ENCODE measurements at places on chromosomes 2 and 18. TPM values are rescaled to one million over a fixed set of nuclear protein-coding genes. Genes with fewer than 3 reads are reported as not detected.

- H3K27me3 ChIP-seq: no peaks in the 10 kb centered on the region
- H3K36me3 ChIP-seq: no peaks in the 10 kb centered on the region
- H3K4me3 ChIP-seq: no peak overlapping the region
- DNase-seq: no peak
- H3K4me1 ChIP-seq: peaks cover 78% of the 10 kb centered on the region
Observed at GRCh38 chr2:227507963-227508362, 36.0 kb downstream of the AGFG1 start.

GRCh38 chr2:189654641-189655040, 6.6 kb upstream of the ASNSD1 start:
- no peak overlapping the region for H3K4me3 ChIP-seq
- H3K4me1 ChIP-seq: peaks cover 5% of the 10 kb centered on the region
- H3K36me3 ChIP-seq: peaks cover 28% of the 10 kb centered on the region
- DNase-seq: no peak
- peaks cover 3% of the 10 kb centered on the region for H3K27me3 ChIP-seq
- no peak overlapping the region for H3K27ac ChIP-seq

DNA sequence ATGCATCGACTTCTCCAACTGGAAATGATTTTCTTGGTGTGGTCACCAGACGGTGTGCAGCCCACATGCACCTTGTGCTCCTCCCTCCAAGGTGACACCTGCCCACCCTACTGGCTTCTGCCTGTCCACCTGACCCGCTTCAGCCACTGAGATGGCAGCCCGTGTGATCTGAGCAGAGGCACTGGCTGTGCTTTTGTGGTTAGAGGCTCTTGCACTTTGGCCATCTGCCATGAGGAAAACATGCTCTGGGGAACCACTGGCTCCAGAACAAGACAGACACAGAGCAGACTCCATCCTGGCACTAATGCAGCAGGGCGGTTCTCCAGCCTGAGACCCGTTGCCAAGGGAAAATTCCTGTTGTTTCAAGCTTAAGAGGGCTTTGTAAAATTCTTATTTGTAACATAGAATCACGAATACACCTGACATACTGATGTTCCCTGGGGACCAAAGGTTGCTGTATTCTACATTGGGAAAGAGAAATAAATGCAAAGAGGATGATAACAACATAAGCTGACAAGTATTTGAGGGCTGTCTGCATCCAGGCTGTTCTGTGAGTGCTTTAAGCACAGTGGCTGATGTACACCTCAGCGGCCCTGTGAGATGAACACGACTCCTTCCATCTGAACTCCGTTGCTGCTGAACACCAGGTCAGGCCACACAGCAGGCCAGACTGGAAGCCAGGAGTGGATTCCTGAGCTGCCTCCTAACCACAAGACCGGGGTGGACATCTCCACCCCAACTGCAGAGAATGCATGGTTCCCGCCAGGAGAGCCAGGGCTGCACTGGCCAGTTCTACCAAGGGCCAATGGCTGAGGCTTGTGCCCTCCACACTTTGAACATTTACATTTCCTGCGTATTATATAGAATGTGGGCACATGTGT, 820.4 kb downstream of the GALR1 start:
- H3K4me1 ChIP-seq: peaks cover 18% of the 10 kb centered on the region
- peaks cover 4% of the 10 kb centered on the region for H3K27me3 ChIP-seq

The ATF2 gene
- total RNA-seq: 42.5 TPM

Data from WTC11 (cell line).